ENCODE measurements at places on chromosomes 2 and 18. TPM values are rescaled to one million over a fixed set of nuclear protein-coding genes. Genes with fewer than 3 reads are reported as not detected.

- DNase-seq: no peak
- H3K27me3 ChIP-seq: no peaks in the 10 kb centered on the region
- no peaks in the 10 kb centered on the region for H3K4me1 ChIP-seq
- H3K4me3 ChIP-seq: no peak overlapping the region
These were observed 119.3 kb downstream of the PRKCE start for GRCh38 chr2:45770811-45771210.

GRCh38 chr2:238255636-238256035, 15.8 kb upstream of the HES6 start:
- peaks cover 86% of the 10 kb centered on the region for H3K36me3 ChIP-seq
- H3K27ac ChIP-seq: no peak overlapping the region
- DNase-seq: no peak
- H3K27me3 ChIP-seq: no peaks in the 10 kb centered on the region
- no peak overlapping the region for H3K4me3 ChIP-seq
- peaks cover 8% of the 10 kb centered on the region for H3K4me1 ChIP-seq

DNA sequence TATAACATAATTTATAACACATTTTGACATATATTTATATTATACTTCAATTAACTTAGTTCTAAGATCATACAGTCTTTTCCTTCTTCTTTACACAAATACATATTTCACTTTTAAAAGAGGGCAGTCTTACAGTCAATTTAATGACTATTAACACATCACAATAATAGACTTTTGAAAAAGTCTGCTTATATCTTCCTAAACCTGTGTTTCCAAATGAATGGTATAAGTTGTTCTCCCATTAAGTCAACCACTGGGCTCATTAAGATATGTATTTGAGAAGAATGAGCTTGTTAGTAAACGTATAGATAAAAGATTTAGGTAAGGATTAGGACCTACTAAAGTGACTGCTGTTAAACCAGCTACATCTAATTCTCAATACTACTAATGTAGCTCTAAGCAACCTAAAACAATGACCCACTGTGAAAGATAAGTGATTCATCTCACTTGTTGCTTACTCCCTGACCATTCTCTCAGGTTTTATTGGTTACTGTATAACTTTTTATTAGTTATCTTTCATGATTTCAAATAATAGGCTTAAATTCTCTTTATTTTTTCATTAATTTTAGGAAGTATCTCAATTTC, 27.0 kb downstream of the SLC40A1 start:
- no peaks in the 10 kb centered on the region for H3K27me3 ChIP-seq
- peak overlapping the region; percentile 74 for H3K27ac ChIP-seq
- H3K4me3 ChIP-seq: no peak overlapping the region
- H3K4me1 ChIP-seq: peaks cover 60% of the 10 kb centered on the region

GRCh38 chr2:109348671-109349502, 219.9 kb downstream of the SH3RF3 start:
- no peaks in the 10 kb centered on the region for H3K36me3 ChIP-seq
- H3K4me1 ChIP-seq: no peaks in the 10 kb centered on the region
- DNase-seq: no peak
- no peaks in the 10 kb centered on the region for H3K27me3 ChIP-seq
- no peak overlapping the region for H3K27ac ChIP-seq

- H3K4me3 ChIP-seq: no peak overlapping the region
- H3K4me1 ChIP-seq: no peaks in the 10 kb centered on the region
- no peak for DNase-seq
- no peak overlapping the region for H3K27ac ChIP-seq
These were observed 64.3 kb upstream of the CAB39 start for GRCh38 chr2:230648356-230648755.

DNA sequence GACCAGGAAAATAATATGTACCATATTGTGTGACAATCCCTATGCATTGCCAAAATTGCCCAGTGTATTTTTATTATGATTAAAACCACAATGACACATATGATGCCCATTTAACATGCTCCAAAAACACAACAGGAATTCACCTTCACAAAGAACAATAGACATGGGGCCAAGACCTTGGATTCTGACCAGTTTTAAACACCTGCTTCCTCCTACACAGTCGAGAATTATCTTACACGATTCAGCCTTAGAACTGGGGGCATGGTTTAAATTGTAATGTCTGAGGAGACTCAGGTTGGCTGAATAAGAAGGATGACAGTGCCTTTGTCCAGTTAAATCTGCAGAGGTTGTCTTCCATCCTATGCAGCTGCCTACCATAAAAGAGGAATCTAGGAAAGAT, 212.7 kb downstream of the PLCL1 start:
- H3K4me3 ChIP-seq: no peak overlapping the region
- H3K4me1 ChIP-seq: no peaks in the 10 kb centered on the region
- no peak for DNase-seq
- H3K27me3 ChIP-seq: no peaks in the 10 kb centered on the region
- H3K36me3 ChIP-seq: no peaks in the 10 kb centered on the region
- no peak overlapping the region for H3K27ac ChIP-seq

- H3K27ac ChIP-seq: peak overlapping the region; percentile 42
- peaks cover 6% of the 10 kb centered on the region for H3K4me1 ChIP-seq
- no peak for DNase-seq
These were observed 95.5 kb downstream of the MTCL1 start for GRCh38 chr18:8800876-8801262.

- no peaks in the 10 kb centered on the region for H3K4me1 ChIP-seq
- no peak overlapping the region for H3K27ac ChIP-seq
- H3K4me3 ChIP-seq: no peak overlapping the region
- DNase-seq: no peak
- peaks cover 20% of the 10 kb centered on the region for H3K36me3 ChIP-seq
- no peaks in the 10 kb centered on the region for H3K27me3 ChIP-seq
These were observed 55.4 kb downstream of the MALT1 start for GRCh38 chr18:58726671-58727070.

DNA sequence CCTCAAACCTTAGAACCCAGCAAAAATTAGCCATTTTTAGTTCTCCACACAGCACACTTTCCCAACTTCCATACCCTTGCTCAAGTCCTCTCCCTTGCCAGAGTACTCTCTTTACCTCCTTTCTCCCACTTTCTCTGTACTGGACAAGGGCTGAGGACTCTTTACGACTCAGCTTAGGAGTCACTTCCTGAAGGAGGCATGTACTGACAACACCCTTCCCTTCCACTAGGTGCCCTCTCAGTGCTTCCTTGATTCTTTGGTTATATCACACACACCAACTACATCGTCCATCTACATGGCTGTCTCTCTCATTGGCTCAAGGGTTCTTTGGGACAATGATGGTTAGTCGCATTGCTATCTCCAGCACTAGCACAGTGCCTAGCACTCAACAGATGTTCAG, 5.2 kb upstream of the C18orf63 start:
- no peaks in the 10 kb centered on the region for H3K4me1 ChIP-seq
- no peak overlapping the region for H3K27ac ChIP-seq
- H3K36me3 ChIP-seq: no peaks in the 10 kb centered on the region
- H3K4me3 ChIP-seq: no peak overlapping the region
- DNase-seq: peak; percentile 26
- H3K27me3 ChIP-seq: no peaks in the 10 kb centered on the region

GRCh38 chr18:49023271-49023937, 72.6 kb upstream of the SMAD7 start:
- H3K36me3 ChIP-seq: no peaks in the 10 kb centered on the region
- peaks cover 19% of the 10 kb centered on the region for H3K4me1 ChIP-seq
- H3K4me3 ChIP-seq: no peak overlapping the region
- H3K27ac ChIP-seq: no peak overlapping the region
- H3K27me3 ChIP-seq: no peaks in the 10 kb centered on the region

- DNase-seq: no peak
- no peaks in the 10 kb centered on the region for H3K27me3 ChIP-seq
- H3K4me1 ChIP-seq: no peaks in the 10 kb centered on the region
- H3K4me3 ChIP-seq: no peak overlapping the region
- no peak overlapping the region for H3K27ac ChIP-seq
These were observed 2.6 kb upstream of the THUMPD2 start for GRCh38 chr2:39781697-39782096.

DNA sequence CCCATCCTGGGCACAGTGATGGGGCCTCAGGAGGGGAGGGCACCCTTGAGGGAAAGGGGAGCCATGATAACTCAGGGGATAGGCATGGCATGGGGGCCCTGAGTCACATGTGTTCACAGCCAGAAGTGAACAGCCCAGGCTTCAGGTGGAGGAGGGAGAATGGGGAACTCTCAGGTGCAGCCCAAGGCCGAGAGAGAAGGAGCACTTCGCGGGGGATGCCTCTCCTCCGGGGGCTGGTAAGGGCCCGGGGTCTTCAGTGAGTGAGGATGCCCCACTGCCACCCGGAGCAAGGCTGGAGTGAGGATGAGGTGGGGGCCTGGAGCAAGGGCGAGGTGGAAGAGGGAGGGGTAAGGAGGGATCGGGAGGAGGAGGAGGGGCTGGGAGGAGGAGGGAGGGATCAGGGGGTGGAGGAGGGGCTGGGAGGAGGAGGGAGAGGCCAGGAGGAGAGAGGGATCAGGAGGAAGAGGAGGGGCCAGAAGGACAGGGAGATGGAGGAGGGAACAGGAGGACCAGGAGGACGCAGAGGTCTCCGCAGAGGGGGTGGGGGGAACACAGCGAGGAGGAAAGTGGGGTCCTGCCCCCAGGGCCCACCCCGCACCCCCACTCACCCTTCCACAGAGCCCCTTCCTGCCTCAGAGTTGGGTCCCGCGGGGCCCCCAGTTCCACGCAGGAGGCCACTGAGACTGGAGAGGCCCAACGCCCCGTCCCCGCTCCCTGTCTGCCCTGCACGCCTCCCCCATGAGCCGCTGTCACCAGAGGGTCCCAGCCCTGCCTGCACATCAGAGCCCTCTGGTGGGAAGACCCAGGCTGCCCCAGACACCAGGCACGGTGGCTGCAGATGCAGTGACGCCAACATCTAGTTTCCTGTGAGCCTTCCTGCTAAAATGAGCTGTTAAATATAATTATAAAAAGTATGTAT, 42.8 kb downstream of the RAMP1 start:
- no peak overlapping the region for H3K4me3 ChIP-seq
- H3K27me3 ChIP-seq: no peaks in the 10 kb centered on the region
- no peak for DNase-seq
- no peak overlapping the region for H3K27ac ChIP-seq
- no peaks in the 10 kb centered on the region for H3K36me3 ChIP-seq
- H3K4me1 ChIP-seq: no peaks in the 10 kb centered on the region

- peaks cover 5% of the 10 kb centered on the region for H3K27me3 ChIP-seq
- DNase-seq: no peak
- no peaks in the 10 kb centered on the region for H3K36me3 ChIP-seq
These were observed 54.2 kb downstream of the CD8B2 start for GRCh38 chr2:106541333-106541732.

GRCh38 chr2:102983786-102984185, 222.0 kb downstream of the TMEM182 start:
- H3K4me1 ChIP-seq: no peaks in the 10 kb centered on the region
- H3K27ac ChIP-seq: no peak overlapping the region
- no peak overlapping the region for H3K4me3 ChIP-seq
- no peaks in the 10 kb centered on the region for H3K36me3 ChIP-seq
- H3K27me3 ChIP-seq: no peaks in the 10 kb centered on the region

GRCh38 chr2:100062336-100062735, 80.1 kb downstream of the AFF3 start:
- H3K4me1 ChIP-seq: no peaks in the 10 kb centered on the region
- DNase-seq: no peak
- no peak overlapping the region for H3K27ac ChIP-seq
- no peak overlapping the region for H3K4me3 ChIP-seq

- no peaks in the 10 kb centered on the region for H3K4me1 ChIP-seq
- H3K4me3 ChIP-seq: no peak overlapping the region
- H3K27ac ChIP-seq: no peak overlapping the region
These were observed 460.2 kb upstream of the UBE2E3 start for GRCh38 chr2:180520206-180520605.

DNA sequence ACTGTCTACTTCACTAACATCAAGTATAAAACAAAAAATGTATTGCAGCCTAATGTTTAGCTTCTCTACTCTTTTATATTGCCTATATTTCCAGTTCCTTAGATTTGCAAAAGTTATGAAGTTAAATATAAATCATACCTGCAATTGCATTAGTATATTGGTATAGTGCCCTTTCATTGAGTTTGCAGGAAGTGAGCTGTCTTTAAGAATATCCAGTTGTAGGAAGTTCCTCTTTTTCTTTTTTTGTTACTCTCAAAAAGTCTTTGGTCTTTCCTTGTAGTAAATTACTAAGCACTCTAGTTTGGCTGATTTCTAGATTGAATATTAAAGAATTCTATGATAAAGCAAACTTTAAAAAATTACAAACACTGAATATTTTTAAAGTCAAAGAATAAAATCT, 71.3 kb upstream of the FN1 start:
- H3K4me3 ChIP-seq: no peak overlapping the region
- H3K4me1 ChIP-seq: peaks cover 18% of the 10 kb centered on the region
- DNase-seq: no peak
- no peak overlapping the region for H3K27ac ChIP-seq
- no peaks in the 10 kb centered on the region for H3K36me3 ChIP-seq

- H3K4me3 ChIP-seq: no peak overlapping the region
- H3K27me3 ChIP-seq: no peaks in the 10 kb centered on the region
- no peaks in the 10 kb centered on the region for H3K36me3 ChIP-seq
- H3K4me1 ChIP-seq: peaks cover 22% of the 10 kb centered on the region
- no peak overlapping the region for H3K27ac ChIP-seq
- DNase-seq: peak; percentile 43
These were observed 5.7 kb upstream of the RTKN start for GRCh38 chr2:74447230-74447999.

GRCh38 chr2:203631068-203631757, 75.2 kb upstream of the CD28 start:
- no peak overlapping the region for H3K4me3 ChIP-seq
- H3K36me3 ChIP-seq: no peaks in the 10 kb centered on the region
- no peak for DNase-seq

DNA sequence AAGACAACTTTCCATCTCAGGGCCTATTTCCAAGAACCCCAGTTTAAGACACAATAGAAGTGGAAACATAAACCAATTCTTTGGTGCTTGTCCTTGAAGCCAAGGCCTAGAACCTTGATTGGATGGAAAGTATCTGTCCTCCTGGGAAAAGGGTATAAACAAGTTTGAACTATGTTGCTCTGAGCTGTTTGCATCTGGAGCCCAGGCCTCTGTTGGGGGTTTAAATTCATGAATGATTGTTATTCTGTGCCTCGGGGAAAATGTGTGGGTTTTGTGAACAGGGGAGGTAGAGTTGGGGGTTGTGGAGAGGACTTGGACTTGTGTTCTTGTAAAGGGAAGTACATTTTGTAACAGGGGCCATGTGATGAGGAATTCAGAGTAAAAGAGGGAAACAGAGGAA, 406.1 kb downstream of the SLC4A3 start:
- no peak overlapping the region for H3K27ac ChIP-seq
- H3K4me1 ChIP-seq: no peaks in the 10 kb centered on the region
- no peaks in the 10 kb centered on the region for H3K36me3 ChIP-seq
- DNase-seq: no peak

- no peaks in the 10 kb centered on the region for H3K27me3 ChIP-seq
- no peak for DNase-seq
- H3K4me1 ChIP-seq: peaks cover 42% of the 10 kb centered on the region
- no peaks in the 10 kb centered on the region for H3K36me3 ChIP-seq
- H3K27ac ChIP-seq: peak overlapping the region; percentile 81
These were observed 77.1 kb upstream of the CTAGE1 start for GRCh38 chr18:22494771-22495170.

DSC3 gene
- polyA plus RNA-seq: 3.4 TPM

TOGARAM2 gene
- 2.1 TPM for polyA plus RNA-seq

ATP8B1 gene
- polyA plus RNA-seq: 68.2 TPM

SERPINB7 gene
- 0.09 TPM for polyA plus RNA-seq

PNO1 gene
- 15.2 TPM for polyA plus RNA-seq

MYO7B gene
- 254 TPM for polyA plus RNA-seq

PHOSPHO2 gene
- 18.1 TPM for polyA plus RNA-seq

MRPL53 gene
- 45.3 TPM for polyA plus RNA-seq

MCM6 gene
- polyA plus RNA-seq: 51.9 TPM

ABCB11 gene
- 5.3 TPM for polyA plus RNA-seq

GAD1 gene
- polyA plus RNA-seq: 0.34 TPM

EFHD1 gene
- polyA plus RNA-seq: 1.7 TPM

RAD51AP2 gene
- polyA plus RNA-seq: 0.06 TPM

IL36B gene
- polyA plus RNA-seq: not detected
